ENCODE measurements at places on chromosomes 3 and 15.

DNA sequence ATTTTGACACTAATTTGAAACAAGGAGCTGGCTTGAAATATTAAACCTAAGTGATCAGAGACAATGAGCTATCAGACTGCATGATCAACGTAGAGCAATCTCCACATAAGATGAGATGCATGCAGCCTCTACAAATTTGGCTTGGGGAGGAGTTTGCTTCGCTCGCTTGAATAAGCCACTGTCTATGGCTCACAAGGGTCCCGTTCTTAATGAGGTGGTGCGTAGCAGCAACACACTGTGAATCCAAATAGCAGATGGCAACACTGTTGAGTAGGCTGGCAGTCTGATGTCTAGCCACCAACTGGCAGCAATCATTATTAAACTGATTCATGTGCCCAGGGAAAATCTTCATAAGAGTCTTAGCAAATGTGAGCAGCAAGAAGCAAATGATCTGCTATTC, 125.4 kb upstream of the CCDC54 start:
- peak; percentile 41 for DNase-seq

GRCh38 chr3:30962084-30962483, 67.6 kb upstream of the GADL1 start:
- no peak for DNase-seq

GRCh38 chr3:172965256-172965655, 175.8 kb downstream of the SPATA16 start:
- no peak for DNase-seq

GRCh38 chr3:50571486-50571885, 2.2 kb downstream of the HEMK1 start:
- no peak for DNase-seq

DNA sequence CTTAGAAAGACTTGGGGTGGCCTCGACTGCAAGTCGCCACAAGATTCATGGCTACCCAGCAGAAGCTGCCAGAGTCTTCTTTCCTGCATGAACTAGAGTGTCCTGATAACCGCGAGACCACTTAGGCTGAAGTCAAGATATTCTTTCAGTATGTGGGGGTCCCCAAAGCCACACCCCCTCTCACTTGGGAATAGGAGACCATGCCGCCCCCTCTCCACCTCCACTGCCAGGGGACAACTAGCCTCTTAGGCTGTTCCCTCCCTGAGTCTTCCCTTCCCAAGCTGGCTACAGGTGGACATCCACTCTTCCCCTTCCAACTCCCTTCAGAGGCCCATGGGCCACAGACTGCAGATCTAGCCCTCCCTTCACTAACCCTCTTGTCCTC, 1.3 kb upstream of the CCDC12 start:
- no peak for DNase-seq

DNA sequence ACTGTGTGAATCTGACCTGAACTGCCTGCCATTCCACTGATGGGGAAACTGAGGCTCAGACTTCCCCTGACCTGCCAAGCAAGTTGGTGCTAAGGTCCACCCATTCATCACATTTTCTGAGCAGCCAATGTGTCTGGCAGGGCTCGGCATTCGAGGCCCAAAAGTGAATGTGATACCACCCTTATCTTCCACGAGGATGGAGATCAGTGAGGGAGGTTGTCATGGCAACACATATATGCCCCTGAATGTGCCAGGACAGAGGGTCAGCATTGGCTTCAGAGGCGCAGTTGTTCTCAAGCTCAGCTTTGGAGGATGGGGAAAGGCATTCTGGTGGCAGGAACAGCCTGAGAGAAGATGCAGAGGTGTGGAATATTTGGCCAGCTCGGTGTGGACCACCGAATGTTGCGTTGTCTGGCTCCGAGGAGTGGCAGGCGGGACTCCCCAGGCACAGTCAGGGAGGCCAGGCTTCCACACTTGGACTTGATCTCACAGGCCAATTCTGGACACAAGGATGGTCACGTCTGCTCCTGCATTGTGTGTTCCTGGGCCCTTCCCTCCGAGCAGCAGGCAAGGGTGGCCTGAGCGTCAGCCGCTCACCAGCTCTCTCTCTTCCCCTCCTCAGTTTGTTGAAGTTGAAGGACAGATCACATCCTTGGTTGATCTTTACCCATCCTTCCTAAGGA, 63.4 kb downstream of the GRIP2 start:
- no peak for DNase-seq

- peak; percentile 26 for DNase-seq
These were observed 56.4 kb upstream of the ARRDC4 start for GRCh38 chr15:97903971-97904572.

DNA sequence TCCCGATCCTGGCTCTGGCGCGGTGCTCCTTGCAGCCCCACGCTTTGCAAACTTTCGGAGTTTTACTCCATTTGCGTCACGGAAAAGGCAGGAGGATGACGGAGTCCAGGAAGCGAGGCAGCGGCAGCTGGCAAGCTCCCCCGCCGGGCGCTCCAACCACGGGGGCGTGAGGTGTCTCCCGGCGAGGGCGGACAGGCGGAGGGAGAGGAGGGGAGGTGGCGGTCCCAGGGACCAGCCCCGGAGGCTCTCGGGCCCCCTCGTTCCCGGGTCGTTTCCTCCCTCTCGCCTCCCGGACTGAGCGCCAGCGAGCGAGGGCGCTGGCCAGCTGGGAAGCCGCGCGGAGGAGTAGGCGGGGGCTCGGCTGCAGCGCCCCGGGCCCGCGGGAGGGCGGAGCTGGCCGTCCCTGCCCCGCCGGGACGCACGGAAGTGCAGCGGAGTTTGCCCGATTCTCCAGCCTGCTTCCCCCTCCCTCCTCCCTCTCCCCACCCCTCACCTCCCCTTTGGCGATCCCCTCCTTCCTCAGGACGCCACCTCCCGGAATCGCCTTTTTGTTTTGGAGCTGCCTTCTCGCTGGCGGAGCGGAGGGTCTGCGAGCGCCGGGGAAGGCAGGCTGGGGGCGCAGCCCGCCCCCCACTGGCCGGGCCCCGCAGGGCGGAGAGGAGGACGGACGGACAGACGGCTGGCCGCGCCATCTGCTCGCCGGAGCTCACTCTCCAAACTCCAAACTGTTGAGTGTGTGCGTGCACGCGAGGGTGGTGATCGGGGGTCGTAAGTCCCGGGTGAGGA, at the start of gene SNX33:
Gene SNX33 (plus strand): TSS at position 543 of the 786 bp plus-strand sequence. CDS start 1,191 bp downstream, outside the sequence.
- DNase-seq: peak; percentile 64

DNA sequence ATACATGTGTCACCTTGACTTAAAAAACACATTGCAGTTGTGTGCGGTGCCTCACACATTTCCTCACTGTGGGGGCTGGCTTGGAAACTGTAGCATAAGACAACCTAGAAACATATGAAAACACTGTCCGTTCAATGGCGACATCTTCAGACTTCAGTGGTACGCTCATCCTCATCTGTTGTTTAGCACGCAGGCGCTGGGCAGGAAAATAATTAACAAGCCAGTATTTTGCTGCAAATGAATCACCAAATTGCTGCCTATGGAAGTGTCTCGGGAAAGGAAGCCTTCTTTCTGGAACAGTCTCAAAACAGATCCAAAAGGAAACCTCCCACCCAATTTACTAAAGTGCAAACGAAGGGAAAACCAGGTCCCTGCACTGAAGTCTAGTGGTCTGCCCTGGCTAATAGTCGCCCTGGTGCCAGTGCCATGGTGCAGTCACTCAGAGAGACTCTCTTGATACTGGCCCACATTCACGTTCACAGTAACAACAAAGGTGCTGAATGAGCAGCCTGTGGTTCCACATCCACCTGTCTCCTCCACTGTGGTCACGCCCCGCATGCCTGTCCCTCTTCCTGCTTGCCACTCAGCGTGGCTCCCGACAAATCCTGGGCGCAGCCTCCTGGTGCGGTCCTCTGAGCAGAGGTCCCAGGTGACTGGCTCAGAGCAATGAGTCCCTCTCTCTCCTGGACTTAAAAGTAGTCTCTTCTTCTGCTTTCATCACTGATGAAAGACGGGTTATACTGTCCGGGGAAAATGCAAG, 35.6 kb upstream of the MUC13 start:
- DNase-seq: no peak

DNA sequence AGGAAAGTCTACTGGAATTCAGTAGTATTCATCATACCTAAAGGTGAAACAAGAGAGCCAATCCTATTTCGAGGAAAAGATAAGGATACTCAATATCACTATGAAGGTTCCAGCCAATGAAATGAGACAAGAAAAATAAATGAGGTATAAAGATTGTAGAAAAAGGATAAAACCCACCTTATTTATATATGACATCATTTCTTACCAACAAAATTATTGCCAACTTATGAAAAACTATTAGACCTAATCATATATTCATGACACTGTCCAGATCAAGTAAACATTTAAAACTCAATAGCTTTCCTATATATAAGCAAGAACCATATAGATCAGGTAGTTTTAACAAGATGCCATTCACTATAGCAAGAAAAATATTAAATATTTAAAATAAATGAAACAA, 110.4 kb upstream of the NR2E3 start:
- DNase-seq: no peak

DNA sequence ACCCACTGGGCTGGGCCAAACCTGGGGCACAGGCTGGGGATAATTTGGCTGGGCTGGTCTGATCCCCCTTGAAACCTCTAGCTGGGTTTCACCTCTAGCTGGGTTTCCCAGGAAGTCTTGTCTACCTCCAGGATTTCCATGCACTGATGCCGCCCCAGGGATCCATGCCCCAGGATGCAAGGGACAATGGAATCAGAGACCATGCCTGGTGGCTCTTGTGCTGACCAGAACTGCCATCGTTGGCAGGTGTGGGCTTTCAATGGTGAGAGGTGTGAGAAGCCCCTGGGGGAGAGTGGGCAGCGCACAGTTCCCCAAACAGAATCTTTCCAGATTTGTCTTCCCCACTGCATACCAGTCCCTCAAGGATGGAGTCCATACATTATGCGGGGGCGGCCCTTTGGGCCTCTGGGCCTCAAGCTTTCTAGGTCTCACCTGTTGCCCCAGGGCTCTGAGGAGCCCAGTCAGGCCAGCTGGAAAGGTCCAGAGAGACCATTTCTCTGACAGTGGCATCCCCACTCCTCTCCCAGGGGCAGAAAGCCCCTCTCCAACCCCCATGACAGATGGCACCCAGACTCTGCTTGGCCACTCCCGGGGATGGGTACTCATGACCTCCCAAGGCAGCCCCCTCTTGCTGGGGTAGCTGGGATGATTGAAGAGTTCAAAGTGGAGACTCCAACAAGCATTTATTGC, 35.4 kb downstream of the EPHB3 start:
- no peak for DNase-seq

GRCh38 chr15:100994597-100995446, 75.7 kb downstream of the LRRK1 start:
- DNase-seq: no peak

DNA sequence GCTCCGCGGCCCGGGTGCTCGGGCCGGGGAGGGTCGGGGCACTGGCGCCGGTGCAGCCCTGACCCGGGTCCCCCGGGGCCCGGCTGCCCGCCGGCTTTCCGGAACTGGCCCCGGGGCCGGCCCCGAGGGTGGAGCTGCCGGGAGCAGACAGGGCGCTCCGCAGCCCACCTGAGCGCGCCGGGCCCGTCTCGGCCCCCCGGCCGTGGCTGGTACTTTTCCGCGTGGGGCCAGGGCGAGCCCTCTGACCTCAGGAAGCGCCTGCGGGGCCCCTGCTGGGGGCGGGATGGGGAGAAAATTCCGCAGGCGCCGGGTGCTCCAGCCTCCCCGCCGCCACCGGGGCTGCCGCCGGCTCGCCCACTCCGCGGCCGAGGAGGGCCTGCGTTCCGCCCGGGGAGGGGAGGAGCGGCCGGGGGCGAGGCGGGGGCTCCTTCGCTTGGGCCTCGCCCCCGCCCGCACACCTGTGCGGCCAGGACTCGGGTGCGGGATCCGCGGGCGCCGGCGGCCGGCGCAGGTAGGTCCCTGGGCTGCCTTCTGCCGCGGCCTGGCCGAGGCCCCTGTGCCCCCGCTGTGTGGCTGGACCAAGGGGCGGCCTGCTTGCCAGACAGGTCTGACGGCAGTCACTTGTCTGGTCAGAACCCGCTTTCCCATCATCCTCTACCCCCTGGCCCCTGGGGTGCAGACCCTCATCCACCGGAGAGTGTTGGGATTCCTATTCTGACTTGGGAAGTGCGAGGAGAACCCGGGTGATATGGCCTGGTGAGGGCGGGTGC, 3.5 kb downstream of the FURIN start:
- DNase-seq: no peak

DNA sequence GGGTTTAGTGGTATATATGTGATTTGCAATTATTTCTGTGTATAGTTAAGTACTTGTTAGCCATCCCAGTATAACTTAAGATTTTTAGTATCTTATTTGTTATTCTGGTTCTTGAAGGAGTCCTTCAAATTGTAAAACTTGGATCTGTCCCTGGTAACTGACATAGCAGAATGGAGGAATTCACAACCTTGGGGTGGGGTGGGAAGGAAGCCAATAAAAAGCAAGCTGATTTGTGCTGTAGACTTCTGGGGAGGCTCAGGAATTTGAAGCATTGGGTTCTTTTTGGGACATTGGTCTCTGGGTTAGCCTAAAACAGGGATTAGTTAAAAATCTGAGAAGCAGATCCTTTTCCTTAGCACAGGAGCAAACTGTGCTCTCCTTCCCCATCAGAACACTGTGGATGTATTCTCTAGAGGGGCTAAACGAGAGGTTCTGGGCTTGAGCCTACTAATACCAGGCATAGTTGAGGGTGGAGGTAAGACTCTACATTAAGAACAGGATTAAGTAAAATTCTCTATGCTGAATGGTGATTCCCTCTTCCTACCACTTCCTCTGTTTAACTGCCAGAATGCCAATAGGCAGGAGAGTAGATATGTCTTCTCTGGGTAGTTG, 42.2 kb downstream of the GMPS start:
- DNase-seq: no peak

DNA sequence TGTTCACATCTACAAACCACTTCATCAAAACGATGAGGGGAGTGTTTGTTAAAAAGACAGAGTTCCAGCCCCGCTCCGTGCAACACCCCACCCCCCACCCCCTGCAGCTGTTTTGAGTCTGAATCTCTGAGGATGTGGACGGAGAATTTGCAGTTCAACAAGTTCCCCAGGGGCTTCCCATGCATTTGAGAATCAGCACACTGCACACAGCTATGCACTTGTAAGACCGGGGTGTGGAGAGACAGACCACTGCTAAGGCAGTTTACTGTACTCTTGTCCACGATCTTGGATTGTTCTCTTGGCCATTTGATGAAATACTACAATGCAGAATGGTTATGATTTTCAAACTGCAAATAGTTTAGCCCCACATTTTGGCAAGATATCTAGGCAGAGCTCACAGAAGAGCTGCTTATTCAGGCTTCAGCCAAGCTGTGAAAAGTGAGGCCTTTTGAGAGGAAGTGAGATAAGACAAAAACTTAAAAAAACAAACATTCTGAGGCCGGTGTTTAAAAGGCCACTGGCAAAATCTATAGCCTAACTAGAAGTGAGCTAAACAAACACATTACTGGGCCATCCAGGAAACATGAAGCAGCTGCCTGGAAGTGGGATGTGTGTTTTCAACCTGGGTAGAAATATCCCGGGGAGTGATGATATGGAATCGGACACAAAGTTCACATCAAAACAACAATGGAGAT, 308.2 kb upstream of the ADAMTS9 start:
- DNase-seq: no peak

- DNase-seq: no peak
These were observed 2.3 kb downstream of the SEMA3G start for GRCh38 chr3:52442409-52443267.

Measured in putamen (tissue), 1 donor.